Stimulated activated CD4-positive, alpha-beta T cell treated with anti-CD3 and anti-CD28 coated beads, Interleukin-1b, Interleukin-23, amount 100 ng/mL, for 24 hours (primary cell): ENCODE measurements at places on chromosomes 6 and 20.

DNA sequence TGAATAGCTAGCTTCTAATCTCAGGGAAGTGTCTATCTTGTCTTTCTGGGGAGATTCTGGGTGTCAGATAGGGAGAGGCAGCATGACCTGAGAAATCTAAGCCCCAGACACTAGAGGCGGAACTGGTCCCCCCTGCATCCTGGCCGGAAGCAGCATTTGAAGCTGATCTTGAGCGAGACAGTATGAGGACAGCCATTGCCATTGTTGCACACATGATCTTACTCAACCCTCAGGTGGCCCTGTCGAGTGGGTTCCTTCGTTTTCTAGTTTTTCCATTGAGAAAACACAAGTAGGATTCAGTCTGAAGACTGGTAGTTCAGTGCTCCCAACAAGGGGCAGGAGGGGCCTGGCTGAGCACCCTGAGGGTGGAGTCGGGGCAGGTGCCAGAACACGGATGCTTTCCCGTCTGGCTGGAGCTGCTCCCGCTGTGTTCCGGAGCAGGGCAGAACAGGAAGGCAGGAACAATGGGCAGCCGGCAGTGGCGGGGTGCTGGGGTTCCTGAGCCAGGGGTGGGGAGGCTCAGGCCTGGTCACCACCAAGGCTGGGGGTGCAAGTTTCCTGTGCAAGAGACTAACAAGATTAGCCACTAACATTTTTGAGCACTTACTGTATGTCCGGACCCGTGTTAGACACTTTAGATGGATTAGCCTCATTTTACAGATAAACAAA is 7.9 kb upstream of the SDCBP2 start:
- no peak for DNase-seq

DNA sequence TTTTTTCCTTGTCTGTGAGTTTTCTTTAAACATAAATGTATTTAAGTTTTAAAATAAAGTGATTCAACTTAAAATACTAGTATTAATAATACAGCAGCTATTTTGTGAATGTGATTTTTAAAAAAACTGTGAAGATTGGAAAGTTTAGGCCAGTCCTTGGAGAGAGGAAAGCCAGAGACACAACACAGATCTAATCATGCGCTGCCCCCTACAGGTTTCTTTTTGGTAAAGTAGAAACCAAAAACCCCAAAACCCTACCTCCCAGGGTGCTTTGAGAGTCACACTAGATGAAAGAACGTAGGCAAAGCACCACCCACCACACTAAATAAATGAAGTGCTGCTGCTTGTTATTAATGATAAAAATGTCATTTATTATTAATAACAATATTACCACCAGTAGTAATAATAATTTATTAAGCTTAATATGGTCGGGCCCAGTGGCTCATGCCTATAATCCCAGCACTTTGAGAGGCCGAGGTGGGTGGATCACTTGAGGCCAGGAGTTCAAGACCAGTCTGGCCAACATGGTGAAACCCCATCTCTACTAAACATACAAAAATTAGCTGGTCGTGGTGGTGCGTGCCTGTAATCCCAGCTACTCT is 33.7 kb downstream of the SLC9A8 start:
- DNase-seq: peak; percentile 31

GRCh38 chr6:105452924-105453756 is 50.3 kb upstream of the PREP start:
- DNase-seq: no peak

GRCh38 chr6:126072172-126072571 is 85.8 kb downstream of the TRMT11 start:
- no peak for DNase-seq

DNA sequence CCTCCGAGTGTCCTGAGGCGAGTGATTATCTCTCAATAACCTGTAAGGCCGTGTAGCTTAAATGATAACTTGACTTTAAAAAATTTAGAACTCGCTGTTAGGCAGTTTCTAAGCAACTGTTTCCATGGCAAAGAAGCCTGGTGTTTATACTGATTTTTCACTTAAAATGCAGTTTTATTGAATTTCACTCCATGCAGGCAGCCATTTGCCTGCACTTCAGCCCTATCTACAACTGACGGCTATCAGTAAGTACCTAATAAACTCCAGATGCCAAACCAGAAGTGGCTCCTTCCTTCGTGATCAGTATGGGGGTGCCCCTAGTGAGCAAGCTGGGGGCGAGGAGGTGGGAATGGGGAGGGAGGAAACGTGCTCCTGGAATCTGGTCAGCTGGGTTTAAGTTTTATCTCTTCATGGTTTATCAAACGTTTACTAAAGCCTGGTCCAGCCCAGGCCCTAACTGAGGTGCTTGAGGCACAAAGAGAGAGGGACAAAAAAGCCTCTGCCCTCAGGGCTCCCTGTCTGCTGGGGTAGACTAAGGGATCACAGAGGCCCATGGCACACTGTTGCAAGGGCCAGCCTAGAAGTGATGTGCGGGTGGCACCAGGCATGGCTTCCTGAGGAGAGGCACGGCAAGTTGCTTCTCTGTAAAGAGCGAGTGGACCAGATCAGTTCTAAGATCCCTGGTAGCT is 45.5 kb downstream of the TTI1 start:
- DNase-seq: no peak

GRCh38 chr6:33081098-33081824 is 5.5 kb downstream of the HLA-DPB1 start:
- DNase-seq: no peak

DNA sequence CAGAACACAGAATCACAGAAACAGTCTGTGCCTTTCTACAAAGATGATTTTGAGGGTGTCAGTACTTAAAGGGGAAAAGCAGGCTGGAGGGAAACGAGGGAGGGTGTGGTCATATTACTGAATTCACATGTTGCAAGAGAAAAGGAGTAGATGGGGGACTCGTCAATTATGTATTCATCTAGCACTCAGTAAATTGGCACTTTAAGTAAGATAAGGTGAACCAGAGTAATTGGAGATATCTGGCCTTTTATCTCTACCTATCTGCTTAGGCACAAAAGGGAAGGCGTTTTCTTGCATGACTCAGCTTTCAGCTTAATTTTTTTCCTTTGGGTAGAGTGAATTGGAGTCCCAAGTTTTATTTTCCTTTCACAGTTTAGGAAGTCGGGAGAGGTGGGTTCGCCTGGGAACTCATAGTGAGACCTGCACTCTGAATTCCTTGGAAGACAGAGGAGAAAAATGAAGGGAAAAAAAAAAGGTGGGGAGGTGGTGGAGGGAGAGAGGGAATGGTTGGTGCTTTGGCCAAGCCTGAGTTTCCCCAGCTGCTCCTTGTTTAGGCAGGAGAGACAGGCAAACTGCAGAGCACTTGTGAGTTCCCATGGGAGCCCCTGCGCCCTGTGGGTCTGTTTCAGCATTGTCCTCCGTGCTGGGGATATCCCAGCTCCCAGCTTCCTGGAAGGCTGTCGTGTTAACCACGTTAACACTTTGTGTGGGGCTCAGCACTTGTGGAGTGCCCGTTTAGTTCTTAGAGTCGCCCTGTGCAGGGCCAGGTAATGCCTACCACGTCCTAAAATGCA is 19.7 kb upstream of the GTSF1L start:
- DNase-seq: no peak

GRCh38 chr6:168045706-168046620 is 33.0 kb downstream of the FRMD1 start:
- no peak for DNase-seq

DNA sequence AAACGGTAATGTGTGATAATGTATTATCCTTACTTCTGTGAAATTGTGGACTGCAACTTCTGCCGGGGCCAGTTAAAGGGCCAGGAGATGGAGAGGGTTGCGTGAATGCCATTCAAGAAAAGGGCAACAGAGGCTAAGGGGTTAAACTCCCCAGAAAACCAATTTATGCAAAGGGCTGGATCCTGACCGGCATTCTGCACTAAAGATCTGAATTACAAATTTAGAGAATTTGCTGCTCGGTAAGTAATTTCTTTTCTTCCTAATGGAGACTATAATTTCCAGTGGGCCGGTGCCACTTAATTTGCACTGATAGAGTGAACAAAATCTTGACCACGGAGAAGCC is 130.1 kb downstream of the BCAS1 start:
- no peak for DNase-seq

DNA sequence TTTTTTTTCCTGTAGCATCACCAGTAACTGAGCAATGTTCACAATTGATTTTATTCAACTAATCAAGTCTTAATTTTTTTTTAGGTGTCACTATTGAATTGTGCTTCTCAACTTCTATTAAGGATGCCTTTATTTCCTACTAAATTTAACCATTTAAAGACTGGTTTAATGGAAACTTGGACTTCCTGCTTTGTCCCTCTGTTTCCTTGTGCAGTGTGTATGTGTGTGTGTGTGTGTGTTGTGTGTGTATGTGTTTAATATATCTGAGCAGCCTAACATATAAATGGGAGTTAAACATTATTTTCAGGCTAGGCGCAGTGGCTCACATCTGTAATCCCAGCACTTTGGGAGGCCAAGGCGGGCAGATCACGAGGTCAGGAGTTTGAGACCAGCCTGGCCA is 1.8 kb downstream of the SERPINB6 start:
- no peak for DNase-seq

GRCh38 chr6:95543798-95544197 is 33.5 kb upstream of the MANEA start:
- no peak for DNase-seq

DNA sequence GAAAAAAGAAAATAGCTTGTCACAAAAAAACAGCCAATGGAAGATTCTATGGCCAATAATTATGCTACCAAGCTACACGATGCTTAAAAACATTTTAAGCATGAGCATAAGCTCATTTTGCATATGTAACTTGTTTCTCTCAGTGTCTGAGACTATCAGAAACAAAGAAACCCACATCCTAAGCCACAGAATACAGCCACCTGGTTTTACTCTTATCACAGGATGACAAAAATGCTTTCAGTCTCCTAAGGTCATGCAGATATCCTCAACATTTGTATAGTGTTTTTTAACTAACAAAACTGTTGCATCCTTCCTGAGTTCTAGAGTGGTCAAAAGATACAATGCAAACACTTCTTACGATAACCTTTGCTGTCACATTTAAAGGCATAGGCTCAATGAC is 172.1 kb upstream of the RUNX2 start:
- DNase-seq: no peak

GRCh38 chr20:24815931-24816330 is 133.1 kb upstream of the CST7 start:
- no peak for DNase-seq

- DNase-seq: no peak
Observed at GRCh38 chr6:71248878-71249544, 39.6 kb upstream of the OGFRL1 start.

GRCh38 chr6:43770372-43771209 is 580 bp downstream of the VEGFA start:
- DNase-seq: peak; percentile 17

GRCh38 chr6:34731393-34732060 is 25.8 kb upstream of the SNRPC start:
- no peak for DNase-seq

GRCh38 chr6:2369606-2370005 is 124.2 kb upstream of the GMDS start:
- DNase-seq: no peak
